Colonic mucosa (tissue), 4 donors: ENCODE measurements at places on chromosomes 3 and 15. TPM values are rescaled to one million over a fixed set of nuclear protein-coding genes. Genes with fewer than 3 reads are reported as not detected.

SLC25A20 gene
- 31.5 TPM for total RNA-seq

GRCh38 chr3:14633819-14634424 is 17.6 kb upstream of the CCDC174 start:
- DNase-seq = peak; percentile 50

DNA sequence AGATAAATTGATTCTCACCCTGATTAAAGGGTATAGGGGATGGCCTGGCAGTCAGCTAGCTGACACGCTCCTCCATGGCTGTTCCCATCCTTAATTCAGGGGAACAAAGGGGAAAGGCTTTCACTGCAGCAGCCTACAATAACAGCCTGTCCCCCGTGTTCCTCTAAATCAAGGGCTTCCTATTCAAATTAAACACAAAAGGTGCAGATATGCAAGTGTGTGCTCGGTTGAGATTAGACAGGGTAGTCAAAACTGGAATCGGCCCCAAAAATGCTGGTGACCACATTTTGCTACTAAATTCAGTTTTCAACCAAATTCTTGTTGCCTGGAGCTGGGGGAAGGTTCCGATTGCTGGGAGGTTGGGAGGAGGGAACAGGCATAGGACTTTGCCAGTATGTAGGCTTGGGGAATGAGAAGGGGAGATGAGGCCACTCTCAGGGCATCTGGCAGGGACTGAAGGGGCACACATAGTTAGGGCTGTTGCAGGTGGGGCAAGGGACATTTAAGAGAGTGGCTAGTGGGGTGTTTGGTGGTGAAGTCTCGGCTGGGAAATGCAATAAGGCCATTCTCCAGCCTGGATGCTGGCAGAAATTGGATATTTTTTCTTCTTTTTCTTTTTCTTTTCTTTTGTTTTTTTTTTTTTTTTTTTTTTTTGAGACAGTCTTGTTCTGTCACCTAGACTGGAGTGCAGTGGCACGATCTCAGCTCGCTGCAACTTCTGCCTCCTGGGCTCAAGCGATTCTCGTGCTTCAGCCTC is 32.9 kb upstream of the CTSH start:
- DNase-seq = no peak

DNA sequence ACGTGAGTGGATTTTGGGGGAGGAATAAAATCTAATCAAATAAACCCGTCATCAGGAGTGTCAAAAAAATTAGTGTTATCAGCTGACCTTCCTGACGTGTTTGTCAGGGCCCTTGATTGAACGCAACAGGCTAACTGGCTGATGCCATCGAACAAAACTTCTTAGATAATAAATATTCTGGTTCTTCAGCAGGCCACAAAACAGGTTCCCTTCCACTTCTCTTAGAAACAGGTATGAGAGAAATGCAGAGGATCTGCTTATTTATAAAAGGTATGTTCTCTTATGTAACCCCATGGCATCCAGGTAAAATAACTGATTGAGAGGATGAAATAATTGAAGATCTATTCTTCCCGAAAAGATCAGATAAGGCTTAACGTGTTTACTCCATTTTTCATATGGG is 7.6 kb upstream of the LRIG1 start:
- no peak for DNase-seq

DNA sequence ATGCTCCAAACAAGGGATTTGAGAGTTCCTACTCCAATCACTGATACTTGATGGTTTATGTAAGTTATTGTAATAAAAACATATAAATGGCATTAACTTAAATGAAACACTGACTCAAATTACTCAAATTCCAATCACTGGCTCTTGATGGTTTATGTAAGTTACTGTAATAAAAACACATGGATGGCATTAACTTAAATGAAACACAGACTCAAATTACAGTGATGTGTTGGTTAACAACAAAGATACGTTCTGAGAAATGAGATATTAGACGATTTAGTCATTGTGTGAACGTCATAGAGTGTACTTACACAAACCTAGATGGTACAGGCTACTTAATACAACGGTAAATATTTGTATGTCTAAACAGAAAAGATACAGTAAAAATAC is 6.6 kb downstream of the MOBP start:
- no peak for DNase-seq

DNA sequence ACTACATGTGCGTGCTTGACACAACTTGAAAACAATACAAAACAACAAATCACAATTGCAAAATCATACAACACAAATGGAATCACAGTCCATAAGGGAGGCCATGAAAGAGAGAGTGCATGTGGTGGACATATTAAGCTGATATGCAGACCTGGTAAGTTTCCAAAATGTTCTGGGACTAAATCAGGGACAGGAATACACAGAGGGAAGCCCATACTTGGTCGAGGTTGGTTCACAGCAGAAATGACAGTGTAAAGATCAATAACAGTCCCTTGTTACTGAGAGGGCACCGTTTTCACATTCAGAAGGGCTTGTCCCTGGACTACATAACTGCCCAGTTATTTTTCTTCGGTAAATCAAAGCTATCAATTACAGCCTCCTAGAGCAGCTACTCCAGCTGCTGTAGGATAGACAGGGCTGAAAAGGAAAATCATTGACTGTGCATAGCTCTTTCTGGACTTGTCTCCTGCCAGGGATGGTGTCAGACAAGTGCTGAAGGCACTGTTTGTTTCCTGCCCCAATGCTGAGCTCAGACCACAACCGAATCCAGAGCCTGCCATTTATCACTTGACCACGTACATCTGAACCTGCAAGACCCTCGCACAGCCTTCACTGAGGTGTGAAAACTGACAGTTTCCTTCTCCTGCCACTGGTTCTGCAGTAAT is 79.5 kb upstream of the KCNMB2 start:
- no peak for DNase-seq
